Ammon's horn (tissue), 1 donor: ENCODE measurements at places on chromosomes 6 and 20.

- no peak for DNase-seq
Observed at GRCh38 chr20:21395666-21396598, 1.4 kb downstream of the NKX2-4 start.

DNA sequence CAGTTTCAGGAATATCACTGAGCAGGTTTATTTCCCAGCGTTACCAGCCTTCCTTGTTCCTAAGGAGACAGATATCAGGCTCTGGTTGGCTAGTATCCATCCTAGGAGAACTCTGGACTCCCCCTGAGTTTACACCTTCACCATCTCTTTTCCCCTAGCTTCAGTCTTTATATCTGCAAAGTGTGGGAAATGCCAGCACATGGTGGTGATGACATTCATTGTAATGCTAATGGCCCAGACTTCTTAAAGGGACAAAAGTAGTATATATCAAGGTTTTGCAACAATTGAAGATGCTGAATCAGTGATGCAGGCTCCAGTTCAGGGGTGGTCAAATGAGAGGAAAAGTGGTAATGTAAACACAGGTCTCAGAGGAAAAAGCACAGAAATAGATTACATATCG, 224.3 kb upstream of the SYNDIG1 start:
- DNase-seq = no peak

- no peak for DNase-seq
Observed at GRCh38 chr6:138239774-138240173, 21.5 kb upstream of the PBOV1 start.

GRCh38 chr6:12580290-12580689, 136.3 kb upstream of the PHACTR1 start:
- no peak for DNase-seq

- DNase-seq = no peak
Observed at GRCh38 chr6:126017668-126018067, 31.3 kb downstream of the TRMT11 start.

DNA sequence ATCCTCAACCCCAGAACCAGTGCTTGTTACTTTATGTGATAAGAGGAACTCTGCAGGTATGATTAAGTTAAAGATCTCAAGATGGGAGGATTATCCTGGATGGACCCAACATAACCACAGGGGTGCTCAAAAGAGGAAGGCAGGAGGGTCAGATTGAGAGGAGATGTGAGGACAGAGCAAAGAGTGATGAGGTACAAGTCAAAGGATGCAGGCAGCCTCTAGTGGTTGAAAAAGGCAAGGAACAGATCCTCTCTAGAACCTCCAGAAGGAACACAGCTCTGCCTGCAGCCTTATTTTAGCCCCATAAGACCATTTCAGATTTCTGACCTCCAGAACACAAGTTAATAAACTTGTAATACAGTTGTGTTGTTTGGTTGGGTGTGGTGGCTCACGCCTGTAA, 41.2 kb downstream of the PDSS2 start:
- no peak for DNase-seq

- no peak for DNase-seq
Observed at GRCh38 chr6:98323605-98324004, 510.8 kb upstream of the POU3F2 start.
